ENCODE measurements at places on chromosomes 13 and 19. TPM values are rescaled to one million over a fixed set of nuclear protein-coding genes. Genes with fewer than 3 reads are reported as not detected.

The NANOS3 gene
- total RNA-seq: not detected

The KCNK6 gene
- total RNA-seq: 17.8 TPM

The ZNF91 gene
- total RNA-seq: 53.6 TPM

The ZNF563 gene
- 9.6 TPM for total RNA-seq

The MISP3 gene
- 1.9 TPM for total RNA-seq

The EXOC3L2 gene
- 22.7 TPM for total RNA-seq

- no peaks in the 10 kb centered on the region for H3K36me3 ChIP-seq
- H3K4me3 ChIP-seq: no peak overlapping the region
- no peak overlapping the region for H3K27ac ChIP-seq
- peaks cover 15% of the 10 kb centered on the region for H3K4me1 ChIP-seq
- DNase-seq: no peak
- H3K27me3 ChIP-seq: no peaks in the 10 kb centered on the region
Observed at GRCh38 chr19:18029617-18030338, 21.8 kb downstream of the ARRDC2 start.

- H3K36me3 ChIP-seq: no peaks in the 10 kb centered on the region
- peaks cover 17% of the 10 kb centered on the region for H3K4me1 ChIP-seq
Observed at GRCh38 chr13:99980824-99981734, 505 bp upstream of the ZIC2 start.

- no peaks in the 10 kb centered on the region for H3K27me3 ChIP-seq
- no peak for DNase-seq
- H3K27ac ChIP-seq: no peak overlapping the region
- no peak overlapping the region for H3K4me3 ChIP-seq
Observed at GRCh38 chr13:63632321-63632720, 2216.7 kb upstream of the PCDH20 start.

DNA sequence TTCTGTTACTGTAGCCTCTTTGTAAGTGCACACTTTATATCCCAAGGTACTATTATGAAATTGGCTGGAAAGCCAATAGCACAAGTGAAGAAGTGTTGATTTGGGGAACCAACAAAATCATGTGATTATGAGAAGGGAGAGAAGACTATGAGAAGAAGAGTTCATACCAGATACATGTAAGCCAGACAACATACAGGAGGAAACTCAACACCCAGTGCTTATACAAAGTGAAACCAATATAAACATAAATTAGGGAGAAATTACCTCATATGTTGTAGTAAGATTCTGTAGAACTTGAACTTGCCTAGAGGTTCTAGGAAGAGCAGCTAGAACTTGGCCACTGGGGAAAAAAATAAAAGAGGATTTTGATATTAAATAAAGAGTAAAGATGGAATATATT, 17.4 kb downstream of the CPB2 start:
- no peak overlapping the region for H3K4me3 ChIP-seq
- no peak for DNase-seq
- no peaks in the 10 kb centered on the region for H3K27me3 ChIP-seq
- H3K27ac ChIP-seq: no peak overlapping the region
- H3K4me1 ChIP-seq: no peaks in the 10 kb centered on the region

DNA sequence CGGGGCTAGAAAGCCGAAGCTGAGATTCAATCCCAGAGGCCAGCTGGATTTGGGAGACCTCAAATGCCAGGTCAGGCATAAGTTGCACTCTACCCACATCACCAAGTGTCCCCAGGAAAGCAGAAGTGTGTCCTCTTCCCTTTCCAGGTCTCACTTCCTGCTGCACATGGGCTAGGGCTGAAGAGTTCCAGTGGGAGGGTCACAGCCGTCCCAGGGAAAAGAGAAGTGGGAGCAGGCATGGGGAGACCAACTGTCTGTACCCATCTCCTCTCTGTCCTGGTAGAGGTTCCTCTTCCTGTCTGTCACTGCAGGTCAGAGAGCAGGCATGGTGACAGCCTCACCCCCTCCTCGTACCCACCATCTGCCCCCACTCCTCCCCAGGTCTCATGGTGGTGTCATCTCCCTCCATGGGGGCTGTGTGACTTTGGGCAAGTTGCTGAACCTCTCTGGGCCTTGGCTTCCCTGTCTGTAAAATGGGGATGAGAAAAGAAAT, 14.8 kb downstream of the AXL start:
- H3K27ac ChIP-seq: no peak overlapping the region
- H3K4me3 ChIP-seq: no peak overlapping the region
- H3K4me1 ChIP-seq: no peaks in the 10 kb centered on the region
- H3K36me3 ChIP-seq: no peaks in the 10 kb centered on the region
- peaks cover 14% of the 10 kb centered on the region for H3K27me3 ChIP-seq

DNA sequence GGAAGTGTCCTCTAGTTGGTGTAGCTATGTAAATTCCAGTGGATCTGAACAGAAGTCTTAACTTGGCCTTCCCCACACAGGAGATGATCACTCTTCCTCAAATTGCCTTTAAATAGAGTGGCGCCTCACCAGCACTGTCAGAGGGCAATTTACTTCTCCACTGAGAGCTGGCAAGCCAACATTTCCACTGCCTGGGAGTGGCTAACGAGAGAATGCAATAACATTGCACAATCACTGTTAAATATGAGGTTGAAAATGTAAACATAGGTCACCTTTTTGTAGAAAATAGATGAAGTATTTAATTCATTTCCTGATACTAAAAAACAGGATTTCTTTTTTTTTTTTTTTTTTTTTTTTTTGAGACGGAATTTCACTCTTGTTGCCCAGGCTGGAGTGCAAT, 55.4 kb upstream of the UBL3 start:
- no peak overlapping the region for H3K27ac ChIP-seq
- DNase-seq: no peak
- no peaks in the 10 kb centered on the region for H3K4me1 ChIP-seq
- no peaks in the 10 kb centered on the region for H3K27me3 ChIP-seq

- no peaks in the 10 kb centered on the region for H3K27me3 ChIP-seq
- no peak overlapping the region for H3K4me3 ChIP-seq
- H3K36me3 ChIP-seq: no peaks in the 10 kb centered on the region
- DNase-seq: no peak
- no peak overlapping the region for H3K27ac ChIP-seq
- H3K4me1 ChIP-seq: no peaks in the 10 kb centered on the region
Observed at GRCh38 chr13:92460479-92460878, 766.1 kb upstream of the GPC6 start.

DNA sequence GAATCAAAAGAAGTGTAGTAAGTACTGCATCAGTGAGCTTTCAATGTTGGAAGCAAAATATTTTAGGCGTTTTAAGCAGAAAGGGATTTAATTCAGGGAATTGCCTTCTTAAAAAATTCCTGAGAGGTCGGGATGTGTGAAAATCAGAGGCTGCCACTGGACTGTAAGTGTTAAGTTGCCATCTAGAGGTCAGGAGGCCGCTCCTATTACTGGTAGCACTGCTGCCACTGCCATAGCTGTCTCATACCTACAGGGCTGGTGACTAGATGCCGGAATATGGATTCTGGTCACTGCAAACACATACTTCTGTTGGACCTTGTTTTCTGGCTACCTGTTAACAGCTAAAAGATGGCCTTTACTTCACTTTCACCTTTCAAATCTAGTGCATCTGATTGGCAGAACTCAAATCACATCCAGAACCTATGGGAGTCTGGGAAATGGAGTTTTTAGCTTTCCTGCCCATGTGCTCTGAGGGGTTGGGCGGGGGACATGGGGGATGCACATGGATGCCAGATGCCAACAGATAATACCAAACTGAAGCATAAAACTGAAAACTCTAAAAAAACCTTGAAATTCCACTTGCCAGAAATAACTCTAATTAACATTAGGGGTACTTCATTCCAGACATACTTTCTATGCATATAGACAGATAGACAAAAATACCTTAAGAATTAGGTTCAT, 29.8 kb downstream of the DGKH start:
- DNase-seq: no peak
- no peaks in the 10 kb centered on the region for H3K27me3 ChIP-seq
- H3K36me3 ChIP-seq: no peaks in the 10 kb centered on the region
- no peak overlapping the region for H3K27ac ChIP-seq
- H3K4me3 ChIP-seq: no peak overlapping the region

- no peaks in the 10 kb centered on the region for H3K27me3 ChIP-seq
- H3K4me3 ChIP-seq: no peak overlapping the region
- H3K27ac ChIP-seq: no peak overlapping the region
- no peaks in the 10 kb centered on the region for H3K36me3 ChIP-seq
- DNase-seq: peak; percentile 52
Observed at GRCh38 chr13:111908981-111909380, 158.0 kb upstream of the SOX1 start.

DNA sequence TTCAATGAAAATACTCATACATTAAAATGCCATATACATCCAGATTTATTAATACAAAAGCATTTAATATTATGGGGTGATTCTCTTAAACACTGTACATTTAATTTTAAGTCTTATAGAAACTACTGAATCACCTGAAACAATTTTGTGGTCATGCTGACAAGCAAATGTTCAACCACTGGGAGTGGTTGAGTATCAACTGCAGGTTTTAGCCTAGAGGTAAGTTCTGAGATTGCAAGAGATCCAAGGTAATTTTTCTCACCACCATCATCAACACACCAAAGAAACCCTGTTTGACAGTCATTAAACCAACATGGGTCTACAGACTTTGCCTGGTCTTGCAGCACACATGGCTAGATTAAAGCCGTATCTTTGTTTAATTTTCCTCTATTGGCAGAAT, 196.3 kb downstream of the LHFPL6 start:
- no peak for DNase-seq
- H3K27ac ChIP-seq: no peak overlapping the region
- H3K27me3 ChIP-seq: no peaks in the 10 kb centered on the region
- H3K4me3 ChIP-seq: no peak overlapping the region

DNA sequence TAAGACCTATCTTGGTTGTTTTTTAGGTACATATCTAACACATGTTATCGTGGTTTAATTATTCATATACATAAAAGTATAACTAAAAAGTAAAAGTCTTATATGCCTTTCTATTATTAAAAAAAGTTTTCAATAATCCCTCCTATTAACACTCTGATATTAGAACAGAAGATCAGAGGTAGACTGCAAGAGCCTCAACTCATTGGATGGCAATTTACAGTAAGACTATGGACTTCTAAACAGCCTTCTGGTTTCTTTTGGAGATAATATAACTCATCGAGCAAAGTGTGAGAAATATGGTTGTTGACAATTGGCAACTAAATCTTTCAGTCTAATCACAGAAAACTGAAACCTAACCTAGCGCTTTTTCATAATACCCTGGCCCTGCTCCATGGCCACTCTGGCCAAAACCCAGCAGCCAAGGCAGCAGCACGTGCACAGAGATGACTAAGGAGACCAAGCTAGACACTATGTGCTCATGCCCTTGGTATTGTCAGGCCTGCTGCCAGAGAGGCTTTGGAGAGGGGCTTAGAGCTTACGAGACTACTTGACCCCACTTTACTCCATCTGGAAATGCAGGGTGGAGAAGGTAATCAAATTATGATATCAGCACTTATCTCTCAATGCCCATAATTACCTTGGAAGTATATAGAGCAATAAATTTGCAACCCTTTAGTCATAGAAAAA, 40.6 kb upstream of the EEF1AKMT1 start:
- H3K4me3 ChIP-seq: no peak overlapping the region
- H3K36me3 ChIP-seq: no peaks in the 10 kb centered on the region
- no peak for DNase-seq
- H3K27ac ChIP-seq: no peak overlapping the region

DNA sequence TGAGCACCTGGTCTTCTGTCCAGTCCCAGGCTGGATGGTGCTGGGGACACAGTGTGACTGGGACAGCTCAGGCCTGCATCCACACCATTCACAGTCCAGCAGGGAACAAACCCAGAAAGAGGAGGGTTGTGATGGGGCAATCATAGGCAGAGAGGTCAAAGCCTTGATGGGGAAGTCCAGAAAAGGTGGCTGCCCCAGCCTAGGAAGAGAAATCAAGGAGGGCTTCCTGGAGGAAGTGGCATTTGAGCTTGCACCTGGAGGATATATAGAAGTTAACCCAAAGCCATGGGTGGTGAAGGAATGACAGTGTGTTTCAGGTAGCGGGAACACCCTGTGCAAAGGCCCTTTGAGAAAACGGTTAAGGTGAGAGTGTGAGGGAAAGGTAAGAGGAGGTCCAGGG, 2.6 kb upstream of the PRX start:
- H3K4me1 ChIP-seq: peaks cover 49% of the 10 kb centered on the region
- DNase-seq: no peak
- H3K36me3 ChIP-seq: no peaks in the 10 kb centered on the region
- H3K4me3 ChIP-seq: no peak overlapping the region
- H3K27me3 ChIP-seq: no peaks in the 10 kb centered on the region

Measured in spleen (tissue), 13 donors.